Endothelial cell of umbilical vein (primary cell): ENCODE measurements at places on chromosomes 11 and 22.
A peak's percentile ranks its signal among the peaks of the same experiment; 100 is the strongest.

- DNase-seq: no peak
Observed at GRCh38 chr22:43880541-43880991, 11.2 kb downstream of the PNPLA5 start.

- no peak for DNase-seq
Observed at GRCh38 chr11:106327134-106327533, 249.7 kb downstream of the AASDHPPT start.

DNA sequence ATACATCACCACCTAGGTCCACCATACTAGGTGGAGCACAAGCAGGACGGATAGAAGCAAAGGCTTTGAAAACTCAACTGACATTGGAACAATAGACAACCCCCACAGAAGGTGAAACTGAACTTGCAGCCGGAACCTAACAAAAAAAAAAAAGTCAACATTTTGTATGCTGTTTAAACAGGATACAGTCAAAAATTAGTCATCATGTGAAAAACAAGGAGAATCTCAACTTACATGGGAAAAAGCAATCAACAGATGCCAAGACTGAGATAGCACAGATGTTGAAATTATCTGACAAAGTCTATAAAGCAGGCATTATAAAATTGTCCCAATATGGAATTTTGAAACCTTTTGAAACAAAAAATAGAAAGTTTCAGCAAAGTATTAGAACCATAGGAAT lies 123.8 kb downstream of the RAB38 start:
- DNase-seq: peak; percentile 39

GRCh38 chr22:31897842-31898805 lies 46.2 kb upstream of the YWHAH start:
- DNase-seq: peak; percentile 15

- DNase-seq: peak; percentile 34
Observed at GRCh38 chr11:12213883-12214282, 103.5 kb downstream of the MICAL2 start.

- DNase-seq: peak; percentile 67
Observed at GRCh38 chr11:80856066-80856465, 1415.2 kb upstream of the TENM4 start.

DNA sequence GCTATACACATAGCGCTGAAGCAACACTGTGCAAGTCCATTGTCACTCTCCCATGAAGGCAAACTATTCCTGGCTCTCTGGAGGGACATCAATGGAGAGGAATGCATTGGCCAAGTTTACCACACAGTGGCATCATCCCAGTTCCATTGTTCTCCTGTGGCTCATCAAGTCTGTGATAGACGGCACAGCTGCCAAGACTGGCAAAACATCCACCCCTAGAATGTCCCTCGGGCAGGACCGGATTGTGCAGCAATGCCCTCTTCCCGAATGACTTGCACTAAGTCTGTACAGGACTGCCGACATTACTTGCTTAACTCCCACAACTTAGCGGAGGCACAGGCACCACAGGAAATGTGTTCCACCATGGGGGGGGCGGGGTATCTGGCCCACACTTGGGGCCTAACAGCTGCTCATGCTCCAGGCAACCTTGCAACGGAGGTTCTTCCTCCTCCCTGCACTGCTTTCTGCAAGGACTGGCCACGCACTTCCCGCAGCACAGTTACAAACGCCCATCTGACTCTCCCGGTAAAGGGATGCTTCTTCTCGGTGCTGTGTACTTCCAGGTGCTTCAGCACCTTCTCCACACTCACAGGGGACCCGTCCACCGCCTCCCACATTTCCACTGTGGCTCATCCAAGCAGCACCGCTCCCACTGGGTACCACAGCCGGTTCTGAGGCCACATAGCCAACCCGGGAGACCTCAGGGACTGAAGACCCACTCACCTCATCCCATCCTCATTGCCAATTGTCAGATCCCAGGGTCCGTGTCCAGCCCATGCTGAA lies 1309.6 kb upstream of the RAG2 start:
- DNase-seq: no peak

DNA sequence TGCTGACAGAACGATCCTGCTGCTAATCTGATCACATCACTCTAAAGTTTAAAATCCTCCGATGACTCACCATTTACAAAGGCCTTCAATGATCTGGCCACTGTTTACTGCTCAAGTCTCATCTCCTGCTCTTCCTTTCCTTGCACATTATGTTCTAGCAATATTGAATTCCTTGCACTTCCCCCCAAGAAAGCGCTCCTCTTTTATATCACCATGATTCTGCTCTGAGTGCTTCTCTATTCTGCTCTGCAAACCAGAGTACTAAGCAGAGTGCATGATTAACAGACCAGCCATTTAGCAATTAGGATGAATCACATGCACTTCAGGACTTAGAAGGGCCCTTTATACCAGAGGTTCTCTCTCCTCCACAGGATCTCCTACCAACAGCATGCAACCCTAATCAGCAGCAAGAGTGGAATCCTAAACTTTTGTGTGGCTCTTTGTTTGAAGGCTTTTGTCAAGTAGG lies 1122.8 kb upstream of the CCDC90B start:
- no peak for DNase-seq

- peak; percentile 23 for DNase-seq
Observed at GRCh38 chr22:37675930-37676735, 697 bp downstream of the LGALS1 start.

- DNase-seq: no peak
Observed at GRCh38 chr11:12762278-12762677, 88.1 kb downstream of the TEAD1 start.

- DNase-seq: no peak
Observed at GRCh38 chr11:126039485-126040271, 23.0 kb downstream of the CDON start.

DNA sequence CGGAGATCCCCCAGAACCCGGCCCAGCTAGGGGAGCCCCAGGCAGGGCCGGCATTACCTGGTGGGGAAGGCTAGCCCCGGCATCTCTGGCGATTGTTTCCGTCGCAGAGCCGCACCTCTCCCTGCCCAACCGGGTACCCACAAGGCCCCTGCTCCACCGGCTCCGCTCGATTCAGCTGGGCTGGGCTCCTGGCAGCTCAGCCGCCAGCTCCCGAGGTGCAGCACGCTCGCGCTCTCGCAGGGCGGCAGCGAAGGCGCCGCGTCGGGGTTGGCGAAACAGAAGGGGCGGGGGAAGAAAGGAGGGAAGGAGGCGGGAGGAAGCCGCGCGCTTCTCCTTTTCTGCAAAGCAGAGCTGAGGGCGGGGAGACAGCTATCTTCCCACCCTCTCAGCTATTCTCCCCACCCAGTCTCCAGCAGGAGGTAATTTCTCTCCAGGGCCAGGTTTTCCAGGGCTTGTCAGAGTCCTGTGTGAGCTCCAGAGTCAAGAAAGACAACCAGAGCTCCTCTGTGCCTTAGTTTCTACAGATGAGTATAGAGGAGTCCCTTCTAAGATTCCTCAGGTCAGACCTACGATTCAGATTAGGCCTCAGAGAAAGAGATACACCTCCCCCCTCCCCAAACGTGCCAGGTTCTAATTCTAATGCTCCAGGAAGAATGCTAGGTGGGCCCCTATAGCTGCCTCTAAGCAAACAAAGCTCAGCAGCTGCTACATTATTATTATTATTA lies 62.0 kb downstream of the PAK1 start:
- peak; percentile 62 for DNase-seq

DNA sequence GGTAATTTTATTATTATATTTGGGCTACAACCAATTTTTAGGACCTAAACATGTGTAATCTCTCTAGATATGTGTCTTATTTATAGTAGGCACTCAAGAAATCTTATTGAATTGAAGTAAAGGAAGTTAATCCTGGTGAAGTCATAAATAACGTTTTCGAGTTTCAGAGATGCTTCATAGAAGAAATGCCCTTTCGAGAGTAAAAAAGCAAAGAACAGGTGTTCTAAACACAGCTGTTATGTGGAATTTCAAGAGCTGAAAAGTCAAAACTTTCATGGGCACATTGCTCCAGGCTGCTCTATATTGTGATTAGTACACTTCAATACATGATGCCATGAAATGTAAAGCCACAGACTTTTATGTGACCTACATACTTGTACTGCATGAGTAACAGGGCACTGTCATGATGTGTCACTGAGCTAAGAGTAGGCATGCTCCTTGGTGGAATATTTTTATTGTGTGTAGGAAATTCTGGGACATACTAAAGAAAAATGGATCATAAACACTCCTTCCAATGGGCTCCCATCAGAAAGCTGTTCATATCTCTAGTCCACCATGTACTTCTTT lies 7.2 kb upstream of the ELMOD1 start:
- DNase-seq: no peak

DNA sequence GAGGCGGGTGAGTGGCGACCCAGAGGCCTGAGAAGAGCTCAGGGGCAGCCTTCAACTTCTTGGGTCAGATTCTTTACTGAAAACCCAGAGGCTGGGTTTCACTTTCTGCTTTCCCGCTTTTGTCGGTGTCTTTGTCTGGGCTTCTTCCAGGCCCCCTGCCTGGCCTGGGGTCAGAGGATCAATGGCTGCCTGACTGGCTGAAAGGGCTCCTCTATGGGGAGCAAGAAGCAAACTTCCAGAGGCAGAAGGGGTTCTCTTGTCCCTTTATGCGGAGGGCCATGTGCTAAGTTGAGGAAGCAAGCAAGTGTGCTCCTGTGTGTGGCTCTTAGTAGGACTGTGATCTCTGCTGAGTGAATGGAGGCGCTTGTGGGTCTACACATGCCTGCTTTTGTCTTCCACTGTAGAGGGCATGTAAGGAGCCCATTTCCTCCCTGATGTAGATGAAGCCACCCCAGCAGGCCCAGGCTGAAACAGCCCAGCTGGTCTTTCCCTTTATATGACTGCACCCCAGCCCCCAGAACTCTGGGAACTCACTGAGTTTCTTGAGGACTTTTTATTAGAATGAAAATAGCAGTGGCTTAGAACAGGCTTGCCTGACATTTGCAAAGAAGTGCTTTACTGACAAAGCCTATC lies 1.0 kb upstream of the PKNOX2 start:
- DNase-seq: no peak

GRCh38 chr11:2366276-2366675 lies 10.8 kb upstream of the CD81 start:
- no peak for DNase-seq

GRCh38 chr22:19434401-19434800 lies 2.1 kb downstream of the MRPL40 start:
- no peak for DNase-seq

- no peak for DNase-seq
Observed at GRCh38 chr11:17449158-17449557, 27.5 kb downstream of the ABCC8 start.

DNA sequence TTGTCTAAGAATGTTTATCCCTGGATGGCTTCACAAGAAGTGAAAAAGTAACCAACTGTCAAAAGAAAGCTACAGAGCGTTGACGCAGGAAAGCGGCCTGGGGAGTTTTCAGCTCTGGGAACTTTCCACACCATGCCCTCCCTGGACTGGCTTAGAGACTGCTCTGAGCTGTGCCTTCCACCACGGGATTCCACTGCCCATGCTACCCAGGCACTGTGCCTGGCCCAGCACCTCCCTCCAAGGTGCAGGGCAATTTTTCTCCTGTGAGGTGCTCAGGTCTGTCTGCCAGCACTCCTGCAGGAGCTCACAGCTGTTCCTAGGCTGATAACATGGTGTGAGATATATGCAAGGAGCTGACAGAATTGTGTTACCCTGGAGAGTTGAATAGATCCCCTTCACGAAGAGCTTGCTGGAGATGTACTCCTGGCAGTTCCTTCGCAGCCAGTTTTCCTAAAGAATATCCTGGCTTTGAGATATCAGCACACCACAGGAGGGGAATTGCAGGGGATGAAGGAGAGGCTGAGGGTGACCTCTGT lies 258.3 kb upstream of the B3GAT1 start:
- no peak for DNase-seq

GRCh38 chr11:68313574-68314202 lies 1.3 kb downstream of the LRP5 start:
- DNase-seq: peak; percentile 35

DNA sequence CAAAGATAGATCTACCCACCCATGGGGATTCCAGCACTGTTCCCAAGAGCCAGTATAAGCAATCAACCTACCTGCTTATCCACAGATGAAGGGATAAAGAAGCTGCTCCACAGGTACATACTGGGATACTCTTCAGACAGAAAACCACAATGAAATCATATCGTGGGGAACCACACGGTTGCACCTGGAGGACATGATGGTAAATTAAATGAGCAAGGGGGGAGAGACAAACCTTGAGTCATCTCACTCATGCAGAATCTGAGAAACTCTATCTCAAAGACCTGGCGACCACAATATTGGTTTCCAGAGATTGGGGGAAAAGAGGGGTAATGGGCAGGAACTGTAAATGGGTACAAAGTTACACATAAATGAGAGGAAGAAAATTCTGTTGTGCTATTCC lies 14.5 kb downstream of the RGL4 start:
- no peak for DNase-seq

- no peak for DNase-seq
Observed at GRCh38 chr11:69229511-69229910, 64.4 kb upstream of the MYEOV start.

DNA sequence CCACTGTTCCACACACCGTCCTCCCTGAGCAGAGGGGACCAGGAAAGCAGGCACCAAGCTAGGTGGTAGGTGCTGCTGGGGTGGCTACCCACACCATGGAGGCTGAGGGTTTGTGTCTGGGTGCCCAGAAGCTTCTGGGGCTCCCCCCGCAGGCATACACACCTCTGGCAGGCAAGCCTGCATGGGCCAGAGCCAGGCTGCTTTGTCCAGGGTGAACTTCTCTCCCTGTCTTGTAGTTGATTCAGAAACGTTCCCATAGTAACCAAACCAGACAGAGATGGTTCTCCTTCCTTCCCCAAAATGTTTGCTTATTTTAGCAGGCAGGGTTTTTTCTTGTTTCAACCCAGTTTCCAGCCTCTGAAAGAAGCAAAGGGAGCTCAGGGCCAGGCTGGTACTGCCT lies 40.9 kb upstream of the SUSD2 start:
- no peak for DNase-seq

- no peak for DNase-seq
Observed at GRCh38 chr22:48805516-48805915, 1022.2 kb downstream of the BRD1 start.

GRCh38 chr11:7016011-7016410 lies 4.1 kb downstream of the ZNF214 start:
- DNase-seq: no peak

DNA sequence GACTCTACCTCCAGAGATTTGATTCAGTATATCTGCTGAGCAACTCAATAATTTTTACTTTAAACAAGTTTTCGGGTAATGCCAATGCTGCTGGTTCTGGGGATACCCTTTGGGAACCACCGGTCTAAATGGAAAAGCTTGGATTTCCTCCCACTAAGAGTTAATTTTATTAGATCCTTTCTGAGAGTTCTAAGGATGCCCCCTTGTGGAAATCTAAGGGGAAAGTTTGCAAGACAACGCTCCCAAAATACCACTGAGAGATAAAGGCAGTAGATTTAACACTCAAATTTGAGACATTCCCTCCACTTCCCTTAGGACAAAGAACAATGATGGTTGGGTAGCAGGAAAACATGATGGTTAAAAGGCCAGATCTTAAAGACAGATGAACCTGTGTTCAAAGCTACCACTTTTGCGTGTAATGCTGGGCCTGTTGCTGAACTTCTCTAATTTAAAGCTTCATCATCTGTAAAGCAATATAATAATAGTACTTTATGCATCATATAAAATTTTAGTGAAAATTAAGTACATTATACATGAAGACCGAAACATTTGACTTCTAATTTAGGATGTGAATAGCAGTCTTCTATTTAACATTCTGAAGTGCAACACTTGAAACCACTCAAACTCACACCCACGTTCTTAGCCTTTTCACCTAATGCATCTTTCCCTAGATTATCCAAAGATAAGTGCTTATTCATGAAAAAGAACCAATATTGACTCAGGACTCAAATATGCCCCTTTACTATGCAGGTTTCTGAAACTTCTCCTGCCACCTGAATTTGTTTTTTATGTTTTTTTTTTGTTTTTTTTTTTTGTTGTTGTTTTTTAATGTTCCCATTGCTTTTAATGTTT lies 110.1 kb upstream of the LUZP2 start:
- DNase-seq: peak; percentile 38

- DNase-seq: no peak
Observed at GRCh38 chr22:49257551-49257961, 570.1 kb downstream of the BRD1 start.
